Fibroblast of lung (primary cell): ENCODE measurements at places on chromosomes 13 and 19. TPM values are rescaled to one million over a fixed set of nuclear protein-coding genes. Genes with fewer than 3 reads are reported as not detected.

Gene CADM4
- polyA plus RNA-seq: 0.49 and 1.5 TPM in 2 replicates

DNA sequence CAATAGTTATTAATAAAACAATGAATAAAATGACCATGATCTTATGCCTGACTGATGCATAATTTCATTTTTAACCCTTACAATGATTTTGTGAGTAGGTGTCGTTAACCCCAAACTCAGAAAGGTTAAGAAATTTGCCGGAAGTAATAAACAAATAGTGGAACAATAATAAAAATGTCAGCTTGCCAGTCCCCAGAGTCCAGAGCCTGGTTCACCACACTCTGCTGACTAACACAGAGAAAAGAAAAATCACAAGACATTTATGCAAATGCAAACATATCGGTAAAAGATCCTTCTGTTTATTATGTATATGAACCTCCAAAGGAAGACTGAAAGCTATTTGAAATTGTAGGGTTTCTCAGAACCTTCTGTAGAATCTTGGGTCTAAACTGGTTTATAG lies 563.7 kb downstream of the EFNB2 start:
- no peaks in the 10 kb centered on the region for H3K4me1 ChIP-seq
- no peak overlapping the region for H3K27ac ChIP-seq
- H3K36me3 ChIP-seq: no peaks in the 10 kb centered on the region
- H3K4me3 ChIP-seq: no peak overlapping the region

Gene IER2
- polyA plus RNA-seq: 16.5 and 99.6 TPM in 2 replicates

Gene AKT2
- polyA plus RNA-seq: 81.5 and 104 TPM in 2 replicates

- no peaks in the 10 kb centered on the region for H3K36me3 ChIP-seq
- H3K27me3 ChIP-seq: no peaks in the 10 kb centered on the region
- H3K4me1 ChIP-seq: peaks cover 2% of the 10 kb centered on the region
- H3K4me3 ChIP-seq: no peak overlapping the region
- no peak for DNase-seq
These were observed 11.9 kb downstream of the TMEM255B start for GRCh38 chr13:113770937-113771336.

GRCh38 chr13:73708393-73708985 lies 425.7 kb downstream of the KLF12 start:
- no peak overlapping the region for H3K4me3 ChIP-seq
- no peaks in the 10 kb centered on the region for H3K27me3 ChIP-seq
- no peaks in the 10 kb centered on the region for H3K4me1 ChIP-seq
- H3K36me3 ChIP-seq: peaks cover 2% of the 10 kb centered on the region
- H3K27ac ChIP-seq: no peak overlapping the region
- DNase-seq: peak; percentile 58

Gene CACNG7
- 0.68 and 3.2 TPM in 2 replicates for polyA plus RNA-seq

GRCh38 chr19:49361438-49362047 lies 673 bp downstream of the TEAD2 start:
- peak overlapping the region; percentile 85 for H3K4me3 ChIP-seq
- H3K36me3 ChIP-seq: peaks cover 10% of the 10 kb centered on the region
- H3K27me3 ChIP-seq: no peaks in the 10 kb centered on the region
- peak overlapping the region; percentile 79 for H3K27ac ChIP-seq

GRCh38 chr19:10809651-10810285 lies 26.2 kb downstream of the TMED1 start:
- H3K4me3 ChIP-seq: no peak overlapping the region
- DNase-seq: no peak
- peaks cover 9% of the 10 kb centered on the region for H3K4me1 ChIP-seq
- H3K27ac ChIP-seq: peak overlapping the region; percentile 2
- no peaks in the 10 kb centered on the region for H3K27me3 ChIP-seq

DNA sequence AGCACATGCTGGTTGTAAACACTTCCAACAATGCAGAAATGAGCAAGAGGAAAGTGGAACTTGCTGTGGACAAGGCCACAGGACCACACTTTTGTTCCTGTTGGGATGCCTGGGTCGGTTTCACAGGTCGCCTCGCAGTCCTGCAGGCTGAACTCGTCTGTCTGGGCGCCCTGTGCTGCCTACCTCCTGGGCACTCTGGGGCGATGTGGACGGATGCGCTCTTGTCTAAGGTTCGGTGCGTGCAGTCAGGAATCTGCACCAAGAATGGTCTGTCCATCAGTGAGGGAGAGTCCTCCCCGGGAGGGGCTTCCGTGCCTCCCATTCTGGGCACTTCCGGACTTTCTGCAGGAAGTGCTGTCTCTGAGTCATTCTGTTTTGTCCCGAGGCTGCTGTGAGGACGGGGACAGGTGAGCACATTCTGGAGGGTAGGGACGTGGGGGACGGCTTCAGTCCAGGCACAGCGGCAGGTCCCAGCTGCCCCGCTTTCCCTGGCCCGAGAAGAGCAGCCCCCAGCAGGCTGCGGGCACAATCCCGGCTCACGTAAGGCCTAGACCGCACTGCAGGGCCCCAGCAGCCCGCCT lies 24.1 kb upstream of the SLITRK1 start:
- no peak for DNase-seq
- no peak overlapping the region for H3K27ac ChIP-seq
- H3K4me1 ChIP-seq: no peaks in the 10 kb centered on the region
- no peaks in the 10 kb centered on the region for H3K27me3 ChIP-seq

Gene HRC
- 0.16 TPM in 1 of 2 replicates, not detected in the other for polyA plus RNA-seq

- H3K36me3 ChIP-seq: peaks cover 5% of the 10 kb centered on the region
- peak; percentile 91 for DNase-seq
- H3K27me3 ChIP-seq: no peaks in the 10 kb centered on the region
- H3K27ac ChIP-seq: peak overlapping the region; percentile 65
These were observed 9.1 kb downstream of the NFIC start for GRCh38 chr19:3375221-3376090.

DNA sequence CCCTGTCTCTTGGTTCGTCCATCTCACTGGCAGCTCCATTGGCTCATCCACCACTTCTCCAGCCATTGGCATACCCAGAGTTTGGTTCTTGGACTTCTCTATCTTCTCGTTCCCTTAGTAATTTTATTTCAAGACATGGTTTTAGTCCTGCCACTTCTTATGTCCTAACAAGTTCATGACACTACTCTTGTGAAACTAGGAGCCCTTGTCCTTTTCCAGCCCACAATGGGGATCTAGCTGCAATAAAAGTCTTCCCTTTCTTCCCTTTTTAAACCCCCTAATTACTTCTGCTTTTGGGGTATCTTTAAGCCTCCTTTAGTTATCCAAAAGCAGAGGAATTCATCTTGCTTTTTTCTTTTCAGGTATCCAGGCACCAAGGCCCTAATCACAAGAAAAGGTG lies 2.9 kb upstream of the RCBTB2 start:
- no peaks in the 10 kb centered on the region for H3K4me1 ChIP-seq
- no peak overlapping the region for H3K4me3 ChIP-seq
- H3K36me3 ChIP-seq: no peaks in the 10 kb centered on the region
- no peak overlapping the region for H3K27ac ChIP-seq

- no peaks in the 10 kb centered on the region for H3K27me3 ChIP-seq
- no peak for DNase-seq
- H3K4me1 ChIP-seq: no peaks in the 10 kb centered on the region
- peaks cover 17% of the 10 kb centered on the region for H3K36me3 ChIP-seq
- no peak overlapping the region for H3K27ac ChIP-seq
These were observed 9.1 kb downstream of the AP3D1 start for GRCh38 chr19:2142173-2142829.

Gene CYP4F2
- not detected in 2 replicates for polyA plus RNA-seq

DNA sequence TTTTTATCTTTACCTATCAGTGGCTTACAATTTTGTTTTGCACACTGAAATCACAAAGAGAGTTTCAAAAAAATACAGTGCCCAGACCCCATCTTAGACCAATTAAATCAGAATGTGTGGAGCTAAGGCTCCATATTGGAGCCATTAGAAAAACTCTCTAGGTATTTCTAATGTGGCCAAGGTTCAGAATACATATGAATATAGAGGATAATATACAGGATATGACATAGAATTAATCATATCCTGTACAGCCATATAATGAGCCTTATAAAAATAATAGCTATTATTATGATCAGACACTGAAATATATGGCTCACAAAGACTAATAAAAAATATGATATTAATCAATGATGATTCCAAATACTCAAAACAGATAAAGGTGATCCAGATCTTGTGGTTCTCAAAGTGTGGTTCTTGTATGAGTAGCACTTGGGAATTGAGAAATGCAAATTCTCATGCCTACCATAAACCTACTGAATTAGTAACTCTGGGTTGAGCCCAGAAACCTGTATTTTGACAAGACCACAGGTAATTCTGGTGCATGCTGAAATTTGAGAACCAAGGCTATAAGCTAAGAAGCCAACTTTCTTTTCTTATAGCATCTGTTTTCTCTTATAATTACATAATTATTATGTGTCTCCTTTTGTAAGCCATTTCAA lies 408.0 kb downstream of the DIAPH3 start:
- H3K4me3 ChIP-seq: no peak overlapping the region
- DNase-seq: no peak
- H3K4me1 ChIP-seq: no peaks in the 10 kb centered on the region
- no peaks in the 10 kb centered on the region for H3K27me3 ChIP-seq

GRCh38 chr19:29086182-29086581 lies 126.8 kb downstream of the UQCRFS1 start:
- no peaks in the 10 kb centered on the region for H3K4me1 ChIP-seq
- no peaks in the 10 kb centered on the region for H3K36me3 ChIP-seq

Gene PSG2
- 1.5 and 2.1 TPM in 2 replicates for polyA plus RNA-seq

Gene TSSK6
- 0.32 and 0.47 TPM in 2 replicates for polyA plus RNA-seq

DNA sequence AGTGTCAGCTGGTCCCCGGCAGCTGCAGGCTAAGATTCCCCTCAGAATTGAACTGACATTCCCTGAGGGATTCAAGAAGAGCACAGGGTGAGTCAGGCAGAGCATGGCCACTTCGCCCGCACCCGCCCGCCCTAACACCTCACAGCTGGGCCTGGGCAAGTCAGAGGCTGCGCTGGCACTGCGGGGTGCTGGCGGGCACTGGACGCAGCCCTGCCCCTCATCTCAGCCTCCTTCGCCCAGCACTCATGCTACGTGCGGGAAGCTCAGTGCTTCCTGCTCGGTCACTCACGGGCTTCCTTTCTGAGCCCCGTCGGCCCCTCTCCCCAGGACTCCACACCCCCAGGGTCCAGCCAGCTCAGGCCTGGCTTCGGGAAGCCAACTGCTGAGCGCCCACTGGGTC lies 56.9 kb downstream of the MLLT1 start:
- peaks cover 20% of the 10 kb centered on the region for H3K36me3 ChIP-seq
- H3K27ac ChIP-seq: no peak overlapping the region
- DNase-seq: no peak
- H3K27me3 ChIP-seq: no peaks in the 10 kb centered on the region
- peaks cover 16% of the 10 kb centered on the region for H3K4me1 ChIP-seq

DNA sequence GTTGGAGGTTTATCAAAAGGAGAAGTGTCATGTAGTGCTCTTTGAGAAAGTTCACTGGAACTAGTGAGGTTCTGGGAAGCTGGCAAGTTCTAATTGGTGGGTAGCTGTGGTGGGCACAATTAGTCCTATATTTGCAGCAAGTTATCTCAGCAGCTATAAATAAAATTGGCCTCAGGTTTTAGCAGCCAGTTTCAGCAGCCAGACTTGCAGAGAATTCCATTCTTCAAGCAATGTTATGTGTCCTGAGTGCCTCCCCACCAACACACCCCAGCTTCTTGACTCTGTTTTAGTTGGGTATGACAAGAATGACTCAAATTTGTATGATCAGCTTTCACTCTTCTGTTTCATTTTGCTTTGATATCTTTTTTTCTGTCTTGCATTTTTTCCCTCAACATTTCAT lies 4.7 kb downstream of the IFT88 start:
- H3K27me3 ChIP-seq: no peaks in the 10 kb centered on the region
- peaks cover 2% of the 10 kb centered on the region for H3K4me1 ChIP-seq
- H3K27ac ChIP-seq: no peak overlapping the region
- no peak for DNase-seq

GRCh38 chr13:82702513-82702912 lies 1179.8 kb downstream of the SLITRK1 start:
- no peaks in the 10 kb centered on the region for H3K4me1 ChIP-seq
- no peak overlapping the region for H3K27ac ChIP-seq
- H3K36me3 ChIP-seq: no peaks in the 10 kb centered on the region
- no peak overlapping the region for H3K4me3 ChIP-seq
- H3K27me3 ChIP-seq: no peaks in the 10 kb centered on the region

Gene CYP2A7
- not detected in 2 replicates for polyA plus RNA-seq

- H3K27ac ChIP-seq: no peak overlapping the region
- no peak overlapping the region for H3K4me3 ChIP-seq
- no peaks in the 10 kb centered on the region for H3K36me3 ChIP-seq
- no peaks in the 10 kb centered on the region for H3K27me3 ChIP-seq
These were observed 830.8 kb downstream of the DIAPH3 start for GRCh38 chr13:59332966-59333365.

DNA sequence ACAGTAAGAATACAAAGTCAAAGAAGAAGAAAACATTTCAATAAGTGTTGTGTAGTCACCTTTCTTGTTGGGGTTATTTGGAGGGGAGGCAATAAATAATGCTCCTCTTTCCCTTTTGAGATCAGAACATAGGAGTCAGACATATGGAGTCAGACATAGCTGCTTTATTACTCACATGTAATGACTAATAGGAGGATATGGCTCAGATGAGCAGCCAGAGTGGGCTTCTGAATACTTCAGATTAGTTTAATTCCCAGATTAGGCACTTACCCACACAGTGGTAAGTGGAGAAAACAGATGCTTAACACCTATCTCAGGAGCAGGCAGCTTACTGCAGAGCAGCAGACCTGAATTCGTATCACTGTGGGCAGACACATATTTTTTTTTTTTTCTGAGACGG lies 31.7 kb upstream of the C1QTNF9B start:
- no peaks in the 10 kb centered on the region for H3K27me3 ChIP-seq
- H3K4me1 ChIP-seq: no peaks in the 10 kb centered on the region
- H3K27ac ChIP-seq: no peak overlapping the region
- peak; percentile 93 for DNase-seq

DNA sequence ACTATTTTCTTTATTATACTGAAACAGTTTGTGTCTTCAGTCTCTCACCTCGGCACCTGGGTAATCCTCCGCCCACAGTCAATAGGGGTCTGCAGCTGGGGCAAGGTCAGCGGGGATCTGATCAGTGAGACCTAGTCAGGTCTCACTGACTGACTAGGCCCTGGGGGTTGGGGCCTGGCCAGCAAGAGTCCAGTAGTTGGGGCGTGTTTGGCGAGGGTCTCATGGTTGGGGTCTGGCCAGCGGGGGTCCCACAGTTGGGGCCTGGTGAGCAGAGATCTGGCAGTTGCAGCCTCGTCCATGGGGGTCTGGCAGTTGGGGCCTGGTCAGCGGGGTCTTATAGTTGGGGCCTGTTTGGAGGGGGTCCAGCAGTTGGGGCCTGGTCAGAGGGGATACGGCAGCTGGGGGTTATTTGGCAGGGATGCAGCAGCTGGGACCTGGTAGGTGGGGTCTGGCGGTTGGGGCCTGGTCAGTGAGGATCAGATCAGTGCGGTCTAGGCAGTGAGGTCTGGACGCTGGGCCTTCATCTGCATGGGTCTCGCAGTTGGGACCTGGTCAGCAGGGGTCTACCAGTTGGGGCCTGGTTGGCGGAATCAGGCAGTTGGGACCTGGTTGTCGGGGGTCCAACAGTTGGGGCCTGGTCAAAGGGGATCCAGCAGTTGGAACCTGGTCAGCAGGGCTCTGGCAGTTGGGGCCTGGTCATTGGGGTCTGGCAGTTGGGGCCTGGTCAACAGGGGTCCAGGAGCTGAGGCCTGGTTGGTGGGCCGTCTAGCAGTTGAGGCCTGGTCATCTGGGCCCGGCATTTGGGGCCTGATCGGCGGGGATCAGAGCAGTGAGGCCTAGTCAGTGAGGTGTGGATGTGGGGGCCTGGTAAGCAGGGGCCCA lies 61.1 kb upstream of the TPM4 start:
- H3K27me3 ChIP-seq: no peaks in the 10 kb centered on the region
- no peak for DNase-seq
- no peaks in the 10 kb centered on the region for H3K4me1 ChIP-seq
- H3K36me3 ChIP-seq: no peaks in the 10 kb centered on the region
- no peak overlapping the region for H3K27ac ChIP-seq

GRCh38 chr13:46810440-46810839 lies 13.5 kb upstream of the ESD start:
- H3K27me3 ChIP-seq: no peaks in the 10 kb centered on the region
- H3K36me3 ChIP-seq: no peaks in the 10 kb centered on the region
- no peaks in the 10 kb centered on the region for H3K4me1 ChIP-seq
- no peak overlapping the region for H3K27ac ChIP-seq
- DNase-seq: no peak
